ENCODE measurements at places on chromosomes 3 and 15. TPM values are rescaled to one million over a fixed set of nuclear protein-coding genes. Genes with fewer than 3 reads are reported as not detected.

DNA sequence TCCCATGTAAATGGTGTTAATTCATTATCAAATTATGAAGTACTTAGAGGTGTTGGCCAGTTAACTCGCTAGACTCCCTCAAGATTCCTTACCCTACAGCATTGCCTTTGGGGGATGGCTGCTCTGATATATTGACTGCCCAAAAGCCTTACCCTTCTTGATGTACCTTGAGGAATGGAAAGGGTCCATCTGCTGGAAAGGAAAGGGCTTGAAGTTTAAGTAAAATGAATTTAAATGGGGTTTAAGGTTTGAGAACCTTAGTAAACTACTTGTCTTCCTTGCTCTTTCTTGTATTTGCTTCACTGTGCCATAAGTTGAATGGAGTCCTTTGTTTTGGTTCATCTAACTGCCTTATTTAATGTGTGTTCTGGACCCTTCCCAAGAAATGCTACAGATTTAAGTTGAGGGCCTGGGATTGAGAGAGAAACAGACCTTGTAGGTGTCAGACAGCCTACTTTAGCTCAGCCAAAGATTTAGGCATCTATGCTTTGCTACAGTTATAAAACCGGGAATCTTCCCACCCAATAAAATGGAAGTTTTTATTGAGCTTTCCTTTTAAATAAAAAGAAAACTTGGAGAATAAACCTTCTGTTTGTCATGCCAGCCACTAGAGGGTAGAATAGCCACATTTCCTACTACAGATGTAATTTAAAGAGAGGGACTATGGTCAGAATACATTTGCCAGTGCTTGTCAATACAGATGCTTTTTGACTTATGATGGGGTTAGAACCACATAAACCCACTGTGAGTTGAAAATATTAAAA is 25.3 kb downstream of the CMSS1 start:
- DNase-seq = no peak

- no peak for DNase-seq
These were observed 151.8 kb downstream of the SYNPR start for GRCh38 chr3:63429905-63430304.

GRCh38 chr3:116474032-116474780 is 28.9 kb upstream of the LSAMP start:
- no peak for DNase-seq

GRCh38 chr3:30512576-30512975 is 93.8 kb upstream of the TGFBR2 start:
- no peak for DNase-seq

- DNase-seq = no peak
These were observed 18.1 kb downstream of the PLA2G4B start for GRCh38 chr15:41856716-41857115.

DNA sequence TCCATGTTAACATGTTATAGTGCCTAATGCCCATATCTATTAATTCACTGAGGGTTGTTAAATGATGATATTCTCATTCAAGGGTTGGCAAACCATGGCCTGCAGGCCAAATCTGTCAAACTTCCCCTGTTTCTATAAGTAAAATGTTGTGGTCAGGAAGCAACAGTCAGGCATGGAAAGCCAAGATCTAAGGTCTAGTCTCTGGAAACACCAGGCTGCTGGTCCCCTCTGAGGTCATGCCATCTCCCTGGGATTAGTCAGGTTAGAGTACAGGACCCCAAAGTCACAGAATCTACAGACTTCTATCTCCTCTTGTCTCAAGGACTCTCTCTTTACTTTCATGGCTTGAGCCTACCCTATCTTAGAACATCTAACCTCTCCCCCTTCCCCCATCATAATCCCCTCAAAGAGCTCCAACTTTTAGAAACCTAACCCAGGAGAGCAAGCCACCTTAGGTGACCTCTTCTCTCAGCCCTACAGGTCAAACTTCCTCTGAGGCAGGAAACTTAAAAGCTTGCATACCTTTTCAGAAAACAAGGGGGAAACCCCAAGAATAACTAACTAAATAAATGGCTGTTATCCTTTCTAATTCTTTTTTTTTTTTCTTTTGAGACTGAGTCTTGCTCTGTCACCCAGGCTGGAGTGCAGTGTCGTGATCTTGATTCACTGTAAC is 15.3 kb upstream of the HERC1 start:
- no peak for DNase-seq

RHOV gene
- 3.4 TPM for total RNA-seq

- DNase-seq = no peak
These were observed 68.7 kb downstream of the BHLHE40 start for GRCh38 chr3:5047764-5048419.

- DNase-seq = no peak
These were observed 34.7 kb upstream of the SH3BP5 start for GRCh38 chr3:15367059-15367458.

GOLGA8N gene
- 9.9 TPM for total RNA-seq

- DNase-seq = no peak
These were observed 564 bp downstream of the IL16 start for GRCh38 chr15:81197255-81197630.

DNA sequence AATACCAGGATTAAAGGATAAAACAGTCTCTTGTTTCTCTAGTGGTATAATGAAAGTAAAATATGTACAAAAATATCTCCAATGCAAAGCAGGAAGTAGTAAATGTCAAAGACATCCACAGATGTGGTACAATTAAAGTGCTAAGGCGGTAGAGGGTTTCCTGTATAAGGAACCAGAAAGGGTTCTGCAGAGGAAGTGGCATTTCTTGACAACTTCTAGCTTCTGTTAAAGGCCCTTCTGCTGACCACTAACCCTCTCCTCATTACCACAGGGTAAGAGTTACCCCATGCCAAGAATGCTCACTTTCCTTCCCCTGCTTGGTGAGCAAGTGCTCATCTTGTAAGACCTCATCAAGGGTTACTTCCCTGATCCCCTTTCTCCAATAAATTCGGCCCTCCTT is 883.6 kb upstream of the NR2F2 start:
- no peak for DNase-seq

GRCh38 chr15:79311901-79312553 is 1.1 kb downstream of the TMED3 start:
- DNase-seq = no peak

TMC3 gene
- 0.05 TPM for total RNA-seq

DNA sequence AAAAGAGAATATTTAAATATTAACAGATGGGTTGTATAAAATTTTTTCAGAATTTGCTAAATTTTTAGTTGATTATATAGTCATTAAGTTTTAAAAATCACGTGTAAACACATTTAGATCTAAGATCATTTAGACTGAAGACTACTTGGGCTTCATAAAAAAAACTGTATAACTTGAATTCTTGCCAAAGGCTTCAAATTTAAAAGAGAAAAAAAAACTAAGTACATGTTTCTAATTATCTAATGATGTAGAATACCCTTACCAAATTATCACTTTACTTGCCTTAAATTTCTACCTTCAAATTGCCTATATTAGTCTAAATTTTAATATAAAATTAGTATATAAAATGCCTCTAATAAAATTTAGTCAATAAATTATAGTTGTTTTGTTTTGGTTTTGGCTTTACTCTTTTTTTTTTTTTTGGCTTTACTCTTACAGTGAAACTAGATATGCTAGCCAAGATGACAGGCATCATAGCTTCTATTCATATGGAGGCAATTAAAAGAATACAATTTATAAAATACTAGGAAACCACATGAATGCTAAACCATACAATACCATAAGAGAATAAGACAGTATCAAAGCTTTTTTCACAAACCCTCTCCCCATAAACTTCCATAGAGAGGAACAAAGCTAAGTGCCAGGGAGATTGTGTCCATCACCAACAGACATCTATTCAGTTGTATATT is 183.1 kb upstream of the KCNMB2 start:
- DNase-seq = no peak

- DNase-seq = no peak
These were observed 174.9 kb downstream of the SCAPER start for GRCh38 chr15:76730262-76730661.

DNA sequence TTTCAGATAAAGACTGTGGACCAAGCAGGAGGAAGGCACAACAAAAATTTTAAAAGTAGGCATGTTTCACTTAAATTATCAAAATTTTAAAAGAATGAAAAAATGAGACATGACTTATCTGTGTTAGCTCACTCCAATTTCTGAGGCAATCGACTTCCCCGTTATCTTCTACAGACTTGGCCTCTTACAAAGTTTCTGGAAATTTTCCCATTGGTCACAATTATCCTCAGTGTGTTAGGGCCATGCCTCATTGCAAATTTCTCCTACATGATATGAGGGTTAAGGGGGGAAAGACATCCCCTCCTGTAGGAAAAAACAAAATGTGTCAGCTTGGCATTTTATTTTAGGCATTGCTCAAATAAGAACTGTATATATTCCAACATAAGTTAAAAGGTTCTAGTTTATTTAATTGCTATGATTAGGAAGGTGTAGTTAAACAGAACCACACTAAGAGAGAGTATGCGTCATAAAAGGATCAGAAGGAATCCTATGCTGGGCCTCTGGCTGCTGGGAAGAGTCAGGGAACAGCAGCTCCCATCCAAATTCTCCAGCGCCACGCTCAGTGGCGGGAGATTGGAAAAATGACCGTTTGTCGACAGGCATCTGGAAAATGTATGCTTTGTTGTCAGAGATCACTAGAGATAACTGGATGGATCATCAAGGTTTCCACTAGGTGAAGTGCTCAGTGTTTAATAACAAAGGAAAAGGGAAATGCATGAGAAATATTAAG is 463.6 kb upstream of the NR2F2 start:
- DNase-seq = no peak

DNA sequence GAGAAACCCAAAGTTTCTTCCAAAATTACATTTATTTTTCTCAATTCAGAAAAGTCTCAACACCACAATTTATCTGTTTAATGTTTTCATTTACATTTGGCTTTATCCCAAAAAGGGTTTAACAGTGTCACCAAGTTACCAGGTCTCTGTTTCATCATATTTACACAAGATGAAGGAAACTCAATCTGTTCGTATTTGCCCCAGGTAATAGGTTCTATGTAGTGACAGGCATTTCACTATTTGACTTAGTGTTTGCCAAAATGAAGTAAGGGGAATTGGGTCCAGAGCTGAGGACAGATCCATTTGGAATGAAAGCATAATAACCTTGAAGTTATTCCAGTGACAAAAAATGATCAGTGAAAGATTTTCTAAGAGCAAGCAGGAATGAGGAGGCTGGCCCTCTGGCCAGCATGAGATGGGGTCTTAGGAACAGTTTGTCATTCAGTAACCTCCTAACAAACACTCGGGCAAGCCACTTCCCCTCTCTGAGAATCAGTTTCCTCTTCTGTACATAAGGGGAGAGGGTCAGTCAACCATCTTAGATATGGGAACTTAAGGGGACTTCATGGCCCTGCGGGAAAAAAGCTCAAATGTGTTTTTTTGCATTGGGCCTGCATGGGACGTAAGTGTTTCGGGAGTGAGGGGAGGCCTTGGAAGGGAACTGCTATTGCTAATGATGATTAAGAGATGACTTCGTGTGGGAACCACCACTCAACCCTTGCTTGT is 31.8 kb downstream of the UMPS start:
- DNase-seq = no peak

DNA sequence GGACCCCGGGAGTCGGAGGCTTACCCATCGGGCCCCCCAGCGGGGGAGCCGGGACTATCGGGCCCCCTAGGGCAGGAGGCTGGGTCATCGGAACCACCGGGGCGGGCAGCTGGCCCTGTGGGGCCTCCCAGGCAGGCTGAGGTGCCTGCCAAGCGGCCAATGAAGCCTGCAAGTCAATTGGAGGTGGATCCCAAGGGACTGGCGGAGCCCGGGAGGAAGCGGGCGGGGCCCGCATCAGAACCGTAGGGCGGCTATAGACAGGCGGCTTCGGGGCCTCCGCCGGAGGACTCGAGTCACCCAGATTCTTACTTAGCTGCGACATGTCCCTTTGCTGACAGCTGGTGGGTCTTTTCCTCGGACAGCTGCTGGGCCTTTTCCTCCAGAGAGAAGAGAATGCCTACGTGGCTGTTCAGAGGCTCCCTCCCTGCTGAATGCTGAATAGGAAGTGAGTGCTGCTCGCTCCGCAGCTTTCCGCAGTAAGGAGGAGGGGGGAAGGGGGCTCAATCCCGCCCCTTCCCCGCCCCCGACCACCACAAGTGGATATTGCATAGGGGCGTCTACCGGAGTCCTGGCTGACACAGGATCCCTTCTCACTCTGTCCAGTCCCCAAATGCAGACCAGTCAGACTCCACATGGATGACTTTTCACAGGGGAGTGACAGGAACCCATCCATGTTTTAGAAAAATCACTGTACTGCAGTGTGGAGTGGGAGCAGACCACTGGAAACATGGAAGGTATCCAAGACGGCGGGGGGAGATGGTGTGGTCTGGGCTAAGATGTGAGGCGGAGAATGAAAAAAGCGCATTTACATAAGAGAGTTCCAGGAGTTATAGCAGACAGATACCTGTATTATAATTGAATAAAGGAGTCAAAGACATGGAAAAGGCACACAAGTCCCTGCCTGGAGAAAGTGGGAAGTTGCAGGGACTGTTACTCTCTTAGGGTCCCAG is at the start of gene MAGEL2:
MAGEL2 (minus strand) TSS at position 447 of the 950 bp plus-strand sequence; CDS start at position 322, 125 bp downstream.
- DNase-seq = peak; percentile 55

ADAMTSL3 gene
- 13.2 TPM for total RNA-seq

- DNase-seq = no peak
These were observed 51.8 kb downstream of the RGMA start for GRCh38 chr15:93036951-93037819.

DNA sequence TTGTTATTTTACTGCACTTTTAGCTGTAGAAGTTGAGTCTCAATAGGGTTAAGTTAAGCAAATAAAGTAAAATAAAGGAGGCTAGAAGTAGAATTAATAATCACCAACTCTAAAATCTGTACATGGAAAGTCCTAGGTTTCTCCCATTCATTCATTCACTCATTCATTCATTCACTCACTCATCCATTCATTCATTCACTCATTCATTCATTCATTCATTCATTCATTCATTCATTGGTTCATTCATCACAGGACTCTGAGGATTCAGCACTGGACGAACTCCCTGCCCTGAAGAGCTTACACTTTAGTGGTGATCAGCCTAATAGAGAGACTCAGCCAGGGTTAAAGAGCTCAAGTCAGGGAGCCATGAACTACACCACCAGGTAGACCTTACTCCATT is 4.5 kb upstream of the LSG1 start:
- no peak for DNase-seq

DNA sequence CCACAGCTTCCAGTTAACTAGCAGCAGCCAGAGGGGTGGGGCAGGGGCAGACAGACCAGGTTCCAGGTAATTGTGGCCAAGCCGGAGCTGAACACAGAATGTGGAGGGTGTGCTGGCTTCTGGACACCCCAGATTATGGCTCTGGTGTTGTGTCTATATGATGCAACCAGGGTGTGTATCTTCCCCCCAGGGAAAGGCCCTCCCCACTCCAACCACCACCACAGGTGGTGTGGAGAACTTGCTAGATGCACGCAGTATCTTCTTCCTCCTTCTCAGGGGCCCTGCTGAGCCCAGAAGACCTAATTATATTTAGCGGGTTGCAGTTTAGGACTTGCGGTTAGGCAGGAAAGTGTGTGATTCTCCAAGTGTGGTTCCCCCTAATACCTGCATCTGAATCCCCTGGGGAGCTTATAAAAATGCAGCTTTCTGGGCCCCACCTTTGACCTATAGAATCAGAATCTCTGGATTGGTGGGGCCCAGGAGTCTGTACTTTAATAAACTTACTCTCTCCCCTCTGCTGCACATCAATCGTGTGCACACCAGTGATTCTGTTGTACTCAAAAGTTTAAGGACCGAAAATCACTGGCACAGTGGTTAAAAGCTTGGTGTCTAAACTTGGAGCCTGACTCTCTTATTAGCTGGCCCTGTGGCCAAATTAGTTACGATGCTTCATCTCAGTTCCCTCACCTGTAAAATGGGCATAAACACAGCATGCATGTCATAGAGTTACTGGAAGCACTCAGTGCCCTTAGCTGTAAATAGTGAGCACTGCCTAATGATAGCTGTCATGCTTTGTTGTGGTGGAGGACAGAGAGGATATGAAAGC is 379.1 kb upstream of the PROK2 start:
- DNase-seq = no peak

SHC4 gene
- total RNA-seq = 0.58 TPM

All from mesothelial cell of epicardium (in vitro differentiated cells).